GM10248 (cell line): ENCODE measurements at places on chromosomes 5 and 9.

DNA sequence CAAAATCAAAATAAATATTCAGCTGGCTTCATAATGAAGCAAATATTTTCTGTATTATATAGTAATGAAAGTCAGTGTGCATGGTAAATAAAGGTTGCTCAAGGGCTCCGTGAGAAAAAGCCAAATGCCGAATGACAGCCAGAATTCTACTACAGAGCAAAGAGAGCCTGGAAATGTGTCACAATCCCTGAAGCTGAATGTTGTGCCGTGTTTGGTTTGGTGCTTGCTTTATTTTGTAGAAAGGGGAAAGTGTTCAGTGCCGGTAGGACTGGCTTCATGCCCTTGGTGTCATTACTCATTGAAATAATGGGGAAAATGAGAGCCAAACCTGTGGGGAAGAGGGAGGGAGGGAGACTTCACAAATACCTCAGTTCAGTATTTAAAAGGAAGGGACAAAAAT, 26.8 kb upstream of the ADAMTSL1 start:
- no peak for DNase-seq

DNA sequence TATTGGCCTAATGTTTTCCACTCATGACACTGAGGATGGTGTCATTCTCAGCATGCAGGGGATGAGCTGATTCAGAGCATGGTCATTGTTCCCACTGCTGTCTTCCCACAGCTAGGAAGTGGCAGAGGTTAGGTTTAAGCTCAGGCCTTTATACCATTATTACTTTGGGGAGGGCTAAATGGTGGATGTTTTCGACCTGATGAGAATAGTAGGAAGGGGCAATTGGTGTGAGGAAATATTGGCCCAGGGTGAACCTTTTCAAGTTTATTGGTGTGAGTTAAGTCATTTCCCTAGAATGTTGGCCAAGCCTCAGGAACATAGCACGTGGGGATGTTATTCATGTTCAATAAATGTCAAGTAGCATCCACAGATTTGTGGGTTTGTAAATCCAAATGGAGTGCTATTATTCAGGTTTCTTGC, 59.6 kb downstream of the ARHGAP26 start:
- DNase-seq: no peak

- DNase-seq: no peak
Observed at GRCh38 chr5:10334831-10335230, 18.7 kb upstream of the MARCHF6 start.

GRCh38 chr5:107129051-107129450, 541.7 kb downstream of the EFNA5 start:
- no peak for DNase-seq

- no peak for DNase-seq
Observed at GRCh38 chr5:145205546-145205945, 629.6 kb downstream of the PRELID2 start.

- no peak for DNase-seq
Observed at GRCh38 chr9:98083566-98084183, 27.1 kb downstream of the NANS start.

GRCh38 chr5:65791712-65792673, 70.0 kb downstream of the NLN start:
- no peak for DNase-seq

DNA sequence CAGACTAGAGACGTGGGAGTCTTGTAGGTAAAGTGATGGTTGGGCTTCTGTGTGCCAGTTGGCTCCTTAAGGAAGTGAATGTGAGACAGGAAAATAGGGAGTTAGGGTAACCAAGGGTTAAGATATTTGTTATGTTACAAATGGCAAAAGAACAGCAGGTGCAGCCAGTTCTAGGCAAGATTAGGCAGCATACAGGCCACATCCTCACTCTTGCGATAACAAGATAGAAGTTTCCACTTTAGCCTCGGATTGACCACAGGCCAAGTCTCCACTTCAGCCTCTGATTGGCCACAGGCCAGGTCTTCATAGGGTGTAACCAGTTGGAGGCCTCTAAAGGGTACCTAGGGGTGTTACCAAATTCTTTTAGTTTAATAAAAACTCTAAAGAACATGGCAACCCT, 54.6 kb upstream of the ABCA1 start:
- no peak for DNase-seq

DNA sequence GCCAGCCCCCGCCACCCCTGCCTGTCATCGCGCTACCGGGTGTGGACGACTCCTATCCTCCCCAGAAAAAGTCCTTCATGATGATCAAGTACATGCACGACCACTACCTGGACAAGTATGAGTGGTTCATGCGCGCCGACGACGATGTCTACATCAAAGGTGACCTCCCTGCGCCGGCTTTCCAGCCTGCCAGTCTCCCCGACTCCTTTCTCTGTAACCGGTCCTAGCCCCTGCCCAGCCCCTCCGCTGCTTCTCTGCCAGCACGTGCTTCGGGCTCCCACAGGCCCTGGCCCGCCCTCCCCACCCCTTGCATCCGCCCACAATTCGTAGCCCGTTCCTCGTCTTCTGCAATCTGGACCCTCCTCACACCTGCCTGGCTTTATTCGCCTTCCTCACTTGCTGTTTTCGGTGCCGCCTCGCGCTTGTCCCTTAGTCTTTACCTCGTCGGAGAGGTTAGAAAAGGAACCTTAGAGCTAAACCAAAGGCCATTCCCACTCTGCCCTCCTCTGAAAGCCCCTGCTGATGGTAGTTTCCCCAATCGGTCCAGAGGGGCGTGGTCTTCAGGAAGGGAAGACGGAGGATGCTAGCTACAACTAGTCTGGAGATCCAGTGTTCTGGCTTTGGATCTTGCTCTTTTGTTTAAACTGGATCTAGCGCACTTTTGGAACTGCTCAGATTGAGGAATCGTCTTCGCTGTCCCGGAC, 1.4 kb downstream of the CHSY3 start:
- no peak for DNase-seq

DNA sequence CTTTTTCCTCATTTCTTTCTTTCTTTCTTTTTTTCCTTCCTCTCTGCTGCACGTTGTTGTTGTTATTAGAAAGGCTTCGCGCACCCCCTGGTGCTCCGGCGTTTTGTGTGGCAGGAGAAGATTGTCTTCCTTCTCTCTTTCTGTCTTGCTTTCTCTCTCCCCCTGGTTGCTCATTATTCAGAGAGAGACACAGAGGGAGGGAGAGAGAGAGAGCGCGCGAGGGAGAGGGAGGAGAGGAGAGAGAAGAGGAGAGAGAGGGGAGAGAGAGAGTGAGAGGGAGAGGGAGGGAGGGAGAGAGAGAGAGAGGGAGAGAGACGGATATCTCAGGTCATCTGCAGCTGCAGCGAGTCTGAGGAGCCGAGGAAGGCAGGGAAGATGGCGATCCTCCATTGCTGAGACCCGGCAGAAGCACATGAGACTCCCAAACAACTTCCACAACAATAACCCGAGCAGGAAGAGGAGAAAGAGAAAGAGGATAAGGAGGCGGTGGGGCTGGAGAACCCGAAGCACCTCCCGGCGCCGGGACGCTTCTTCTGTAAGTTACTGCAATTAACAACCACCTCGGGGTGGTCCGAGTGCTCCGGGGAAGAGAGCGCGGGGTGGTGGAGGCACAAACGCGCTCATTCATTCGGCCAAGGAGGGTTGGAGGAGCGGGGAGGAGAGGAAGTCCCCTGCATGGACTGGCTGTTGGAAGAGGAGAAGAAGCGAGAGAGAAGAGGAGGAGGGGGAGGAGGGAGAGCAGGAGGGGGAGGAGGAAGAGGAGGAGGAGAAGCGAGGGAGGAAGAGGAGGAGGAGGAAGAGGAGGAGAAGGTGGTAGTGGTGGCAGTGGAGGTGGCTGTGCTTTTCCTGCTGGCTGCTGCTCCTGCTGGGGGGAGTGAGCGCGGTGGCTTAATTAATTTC, at the start of gene ZNF462:
Gene ZNF462, plus strand, starts transcription at position 346 of the 900 bp plus-strand sequence. CDS start 60,218 bp downstream, outside the sequence.
- DNase-seq: no peak

GRCh38 chr5:122844136-122844909, 1.1 kb upstream of the SNX24 start:
- peak; percentile 9 for DNase-seq

DNA sequence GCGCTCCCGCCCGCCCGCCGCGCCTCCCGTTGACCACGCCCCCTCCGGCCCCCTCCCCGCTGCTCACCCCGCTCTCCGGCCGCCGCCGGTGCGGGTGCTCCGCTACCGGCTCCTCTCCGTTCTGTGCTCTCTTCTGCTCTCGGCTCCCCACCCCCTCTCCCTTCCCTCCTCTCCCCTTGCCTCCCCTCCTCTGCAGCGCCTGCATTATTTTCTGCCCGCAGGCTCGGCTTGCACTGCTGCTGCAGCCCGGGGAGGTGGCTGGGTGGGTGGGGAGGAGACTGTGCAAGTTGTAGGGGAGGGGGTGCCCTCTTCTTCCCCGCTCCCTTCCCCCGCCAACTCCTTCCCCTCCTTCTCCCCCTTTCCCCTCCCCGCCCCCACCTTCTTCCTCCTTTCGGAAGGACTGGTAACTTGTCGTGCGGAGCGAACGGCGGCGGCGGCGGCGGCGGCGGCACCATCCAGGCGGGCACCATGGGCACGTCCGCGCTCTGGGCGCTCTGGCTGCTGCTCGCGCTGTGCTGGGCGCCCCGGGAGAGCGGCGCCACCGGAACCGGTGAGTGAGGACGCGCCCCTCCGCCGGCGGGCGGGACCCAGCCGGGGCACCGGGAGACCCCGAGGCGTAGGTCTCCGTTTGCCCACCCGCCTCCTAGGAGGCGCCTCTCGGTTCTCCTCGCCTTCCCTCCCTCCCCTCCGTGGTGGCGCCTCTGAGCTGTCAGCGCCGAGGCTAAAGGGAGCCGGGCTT, at the start of gene VLDLR:
Gene VLDLR, plus strand, starts transcription at position 66 of the 739 bp plus-strand sequence. Its CDS starts 403 bp downstream, at position 469.
- peak; percentile 57 for DNase-seq

GRCh38 chr5:14824499-14824898, 47.1 kb downstream of the ANKH start:
- no peak for DNase-seq
